ENCODE measurements at places on chromosomes 16 and 17. TPM values are rescaled to one million over a fixed set of nuclear protein-coding genes. Genes with fewer than 3 reads are reported as not detected.

DNA sequence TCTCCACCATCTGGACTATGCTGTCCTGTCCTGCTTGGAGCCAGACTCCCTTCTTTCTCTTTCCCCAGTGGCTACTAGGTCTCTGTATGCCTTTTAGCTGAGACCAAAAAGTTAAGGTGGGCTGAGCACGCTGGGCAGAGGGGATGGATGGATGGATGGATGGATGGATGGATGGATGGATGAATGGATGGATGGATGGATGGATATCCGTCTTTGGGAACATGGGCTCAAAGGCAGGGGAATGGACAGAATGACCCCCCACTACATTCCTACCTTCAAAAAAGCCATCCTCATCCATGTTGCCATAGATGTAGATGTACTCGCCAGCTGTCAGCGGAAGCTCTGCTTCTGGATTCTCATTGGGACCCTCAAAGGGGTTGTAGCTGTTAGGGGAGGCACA is 12.8 kb downstream of the TSPOAP1 start:
- no peak for DNase-seq

CHST5 gene
- polyA plus RNA-seq, result 0.70 TPM

GRCh38 chr16:68035227-68035626 is 12.1 kb downstream of the DUS2 start:
- DNase-seq, result no peak

LDHD gene
- 4.3 TPM for polyA plus RNA-seq
